ENCODE measurements at places on chromosomes 13 and 19.

DNA sequence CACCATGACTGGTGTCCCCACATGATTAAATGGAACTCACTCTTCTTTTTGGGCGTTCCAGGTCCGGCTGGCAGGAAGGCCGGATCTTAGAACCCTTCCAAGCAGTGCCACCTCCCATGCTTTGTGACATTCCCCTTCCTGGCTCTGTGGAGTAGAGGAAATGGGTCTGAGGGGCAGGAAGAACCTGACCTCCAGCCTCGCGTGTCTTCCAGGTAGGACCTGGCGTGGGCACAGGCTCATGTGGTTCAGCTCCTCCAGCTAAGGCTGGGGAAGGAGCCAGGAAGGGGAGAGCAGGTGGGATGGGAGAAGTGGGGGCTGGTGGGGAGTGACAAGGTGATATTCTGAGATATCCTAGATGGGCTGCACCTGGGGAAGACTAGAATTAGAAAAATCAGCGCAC, 2.1 kb downstream of the TMEM255B start:
- DNase-seq: no peak

GRCh38 chr13:36630181-36630803, 43.5 kb upstream of the SERTM1 start:
- no peak for DNase-seq

DNA sequence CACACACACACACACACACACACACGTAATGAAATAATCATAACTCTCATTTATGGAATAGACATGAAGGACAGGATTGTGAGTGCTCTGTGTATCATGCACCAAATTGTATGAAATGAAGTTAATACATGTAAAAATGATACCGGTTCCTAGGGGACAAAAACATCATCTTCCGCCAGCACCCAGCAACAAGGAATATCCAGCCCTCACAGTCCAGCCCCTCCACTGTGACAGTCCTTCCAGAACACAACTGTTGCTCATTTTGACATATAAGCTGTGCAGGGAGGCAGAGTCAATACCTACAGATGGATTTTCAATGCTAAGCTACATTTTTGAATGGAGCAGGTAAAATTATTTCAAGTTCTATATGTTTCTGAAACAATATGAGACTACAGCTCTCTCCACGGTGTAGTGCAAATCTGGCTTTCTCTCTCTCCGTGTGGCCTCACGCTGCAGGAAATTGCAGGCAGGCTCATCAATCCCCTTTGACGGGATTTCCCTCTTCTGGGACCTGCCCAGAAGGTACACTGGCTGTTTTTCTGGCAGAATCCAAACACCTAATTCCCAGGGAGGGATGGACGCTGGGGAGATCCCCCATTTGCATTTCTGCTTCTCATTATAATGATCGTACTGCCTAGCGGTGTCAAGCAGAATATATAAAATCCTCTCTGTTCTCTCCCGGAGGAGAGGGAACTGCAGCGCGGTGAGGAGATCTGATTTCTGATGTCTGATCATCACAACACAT, 494.0 kb downstream of the LIG4 start:
- no peak for DNase-seq

- DNase-seq: no peak
These were observed 121.1 kb upstream of the TSHZ3 start for GRCh38 chr19:31470229-31470939.

DNA sequence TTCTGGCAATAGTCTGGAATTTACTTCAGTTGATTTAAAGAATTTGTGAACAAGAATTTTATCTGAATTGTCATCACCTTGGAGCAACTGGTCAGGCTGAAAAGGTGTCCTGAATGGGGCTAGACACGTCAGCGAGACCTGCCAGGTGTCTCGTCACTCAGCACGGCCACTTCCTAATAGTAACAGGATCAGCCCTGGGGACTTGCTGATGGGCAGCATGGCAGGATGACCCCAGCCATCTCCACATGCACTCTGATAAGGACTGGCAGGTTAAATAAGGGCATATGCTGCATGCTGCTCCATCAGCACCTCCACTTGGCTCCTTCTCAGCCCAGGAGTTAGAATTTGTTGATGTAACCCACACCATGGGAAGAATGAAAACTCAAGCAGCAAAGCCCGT, 224.2 kb downstream of the FOXO1 start:
- no peak for DNase-seq

GRCh38 chr13:97254816-97255215, 32.7 kb downstream of the MBNL2 start:
- DNase-seq: peak; percentile 21

- DNase-seq: no peak
These were observed 1.3 kb downstream of the ZFP14 start for GRCh38 chr19:36377541-36378178.

GRCh38 chr13:22648320-22648801, 532.4 kb upstream of the SGCG start:
- DNase-seq: peak; percentile 32

DNA sequence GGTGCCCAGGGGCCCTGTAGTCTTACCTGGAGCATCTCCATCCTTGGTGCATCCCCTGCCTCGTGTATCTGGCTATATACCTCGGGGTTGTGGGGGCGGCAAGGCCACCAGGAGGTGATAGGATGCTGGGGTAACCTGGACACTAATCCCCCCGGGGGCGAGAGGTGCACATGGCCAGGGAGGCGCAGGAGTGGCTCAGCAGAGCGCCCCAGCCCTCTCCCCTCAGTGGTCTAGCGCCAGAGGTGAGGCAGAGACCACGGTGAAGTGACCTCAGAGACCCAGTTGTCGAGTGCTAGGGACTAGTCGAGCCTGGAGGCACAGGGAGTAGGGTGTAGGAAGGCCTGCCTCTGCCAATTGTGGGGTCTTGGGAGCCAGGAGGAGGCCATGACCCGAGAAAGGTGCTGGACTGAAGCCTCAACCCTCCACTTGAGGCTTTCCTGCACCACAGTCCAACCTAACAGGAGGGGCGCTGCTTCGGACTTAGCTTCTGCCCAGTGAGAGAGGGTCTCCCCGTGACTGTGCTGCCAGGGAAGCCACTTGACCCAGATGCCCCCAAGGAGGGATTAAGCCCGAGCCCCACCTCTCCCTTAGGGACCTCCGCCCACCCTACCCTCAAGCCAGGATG, at the start of gene LHB:
LHB (minus strand) TSS at position 51 of the 625 bp plus-strand sequence; CDS start at position 41, 10 bp downstream.
- no peak for DNase-seq

- no peak for DNase-seq
These were observed 61.4 kb downstream of the FRY start for GRCh38 chr13:32093006-32093405.

DNA sequence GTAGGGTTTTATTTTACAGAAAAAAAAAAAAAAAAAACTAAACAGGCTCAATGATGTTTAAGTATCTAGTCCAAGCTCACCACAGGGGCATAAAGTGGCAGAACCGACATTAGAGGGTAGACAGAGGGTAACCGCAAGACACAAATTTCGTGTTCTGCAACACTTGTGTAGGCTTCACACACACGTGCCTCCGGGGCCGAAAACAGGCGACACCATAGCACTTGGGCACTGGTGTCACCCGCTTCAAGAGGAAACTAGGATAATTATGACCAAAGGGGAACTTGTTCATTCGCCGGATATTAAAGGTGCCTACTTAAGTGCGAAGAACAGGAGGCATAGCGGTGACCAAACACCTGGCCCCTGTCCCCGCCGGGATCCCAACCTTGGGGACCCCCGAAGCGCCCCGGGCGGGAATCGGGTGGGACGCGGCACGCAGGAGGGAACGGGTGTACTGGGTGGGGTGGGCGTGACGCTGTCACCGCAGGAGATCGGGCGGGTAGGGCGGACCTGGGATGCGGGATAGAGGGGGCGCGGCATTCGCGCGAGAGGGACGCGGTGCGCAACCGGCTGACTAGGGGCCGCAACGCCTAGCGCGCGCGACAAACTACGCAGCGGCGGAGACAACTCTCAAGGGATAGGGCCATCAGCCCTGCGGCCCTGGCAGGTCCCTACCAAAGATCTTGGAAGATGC, 558 bp downstream of the MZT1 start:
- peak; percentile 41 for DNase-seq

- peak; percentile 15 for DNase-seq
These were observed 839 bp downstream of the COG6 start for GRCh38 chr13:39656325-39656677.

DNA sequence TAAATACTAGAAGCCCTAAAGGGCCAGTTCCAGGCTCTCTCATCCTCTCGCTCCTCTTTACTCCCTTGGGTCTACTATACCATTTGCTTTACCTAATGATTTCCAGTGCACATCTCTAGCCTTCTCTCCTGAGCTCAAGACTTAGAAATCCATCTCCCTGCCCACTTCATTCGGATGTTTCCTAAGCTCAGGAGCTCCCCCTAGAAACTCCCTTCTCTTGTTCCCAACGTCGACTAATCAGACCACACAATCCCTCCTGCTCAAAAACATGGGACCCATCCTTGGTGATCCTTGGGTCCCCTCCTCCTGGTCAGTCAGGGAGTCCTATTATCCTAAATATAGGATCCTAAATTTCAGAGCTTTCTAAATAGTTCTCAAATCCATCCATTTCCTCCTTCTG, 21.1 kb upstream of the STK24 start:
- DNase-seq: no peak

- DNase-seq: no peak
These were observed 4.8 kb upstream of the SOX1 start for GRCh38 chr13:112062072-112062567.

GRCh38 chr19:2084993-2085720, 11.0 kb downstream of the MOB3A start:
- peak; percentile 80 for DNase-seq

- DNase-seq: no peak
These were observed 2.7 kb upstream of the MIDN start for GRCh38 chr19:1245494-1246264.

DNA sequence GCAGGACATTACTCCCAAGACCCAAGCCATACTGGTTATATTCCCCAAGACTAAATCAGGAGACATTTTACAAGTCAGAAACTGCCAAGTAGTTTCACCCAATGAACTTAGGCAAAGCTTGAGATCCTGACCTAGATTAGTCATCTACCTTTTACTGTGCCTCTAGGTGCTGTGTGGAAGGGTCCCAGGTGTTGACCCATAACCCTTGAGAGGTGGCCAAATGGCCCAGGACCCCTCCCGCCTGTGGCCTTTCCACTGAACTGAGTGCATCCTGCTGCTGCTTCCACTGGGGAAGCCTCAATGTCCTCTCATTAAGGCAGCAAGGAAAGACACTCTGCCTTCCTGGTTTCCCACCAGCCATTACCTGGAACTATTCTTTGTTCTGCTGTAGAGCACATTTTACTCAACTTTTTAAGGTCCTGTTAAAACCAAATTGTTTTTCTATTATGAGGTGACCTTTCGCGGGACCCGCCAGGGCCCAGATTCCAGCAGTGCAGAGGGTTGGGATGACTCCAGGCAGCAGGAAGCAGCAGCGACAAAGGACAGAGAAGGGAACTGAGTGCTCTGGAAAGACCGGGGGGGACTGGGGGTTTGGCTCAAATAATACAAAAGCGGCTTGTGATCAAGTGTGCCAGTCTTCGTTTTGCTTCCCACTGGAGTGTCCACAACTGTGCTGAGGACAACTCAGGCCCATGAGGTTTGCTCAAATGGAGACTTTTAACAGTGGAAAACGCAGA, 27.1 kb downstream of the ANKRD10 start:
- no peak for DNase-seq

DNA sequence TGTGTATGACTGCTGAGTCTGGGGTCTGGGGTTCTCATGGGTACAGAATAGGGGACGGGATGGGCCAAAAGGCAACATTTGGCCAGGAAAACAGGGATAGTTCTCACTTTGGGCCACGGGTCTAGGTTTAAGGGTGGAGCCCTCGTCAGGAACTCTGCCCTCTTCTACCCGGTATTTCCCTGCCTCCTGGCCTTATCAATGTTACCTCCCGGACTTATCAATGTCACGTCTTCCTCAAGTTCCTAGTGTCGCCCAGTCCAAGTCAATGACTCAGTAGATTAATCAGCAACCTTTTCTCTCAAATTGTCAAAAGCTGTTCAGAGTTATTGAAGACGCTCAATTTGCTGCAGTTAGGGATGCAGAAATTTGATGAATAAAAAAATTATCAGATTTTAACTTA, 234.8 kb downstream of the B3GLCT start:
- no peak for DNase-seq

GRCh38 chr13:62799931-62800436, 1384.3 kb upstream of the PCDH20 start:
- DNase-seq: no peak

- no peak for DNase-seq
These were observed 170.0 kb upstream of the SLC10A2 start for GRCh38 chr13:103236213-103236612.

DNA sequence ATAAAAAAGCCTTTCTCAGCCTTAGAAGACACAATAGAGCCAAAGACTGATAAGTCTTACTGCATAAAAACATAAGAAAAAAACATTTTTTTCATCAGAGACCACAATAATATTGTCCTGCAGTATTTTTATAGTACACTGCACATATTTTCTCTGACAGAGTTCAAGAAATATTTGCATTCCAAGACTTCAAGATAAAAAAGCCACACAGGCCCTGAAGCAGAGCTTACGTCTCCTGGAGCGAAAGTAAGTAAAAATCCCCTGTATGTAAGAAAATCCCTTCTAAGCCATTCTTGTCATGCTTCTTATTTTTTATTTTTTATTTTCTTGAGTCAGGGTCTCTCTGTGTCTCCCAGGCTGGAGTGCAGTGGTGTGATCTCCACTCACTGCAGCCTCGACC, 755.9 kb downstream of the LIG4 start:
- no peak for DNase-seq
